Glutamatergic neuron (in vitro differentiated cells): ENCODE measurements at places on chromosomes 12 and 14.

DNA sequence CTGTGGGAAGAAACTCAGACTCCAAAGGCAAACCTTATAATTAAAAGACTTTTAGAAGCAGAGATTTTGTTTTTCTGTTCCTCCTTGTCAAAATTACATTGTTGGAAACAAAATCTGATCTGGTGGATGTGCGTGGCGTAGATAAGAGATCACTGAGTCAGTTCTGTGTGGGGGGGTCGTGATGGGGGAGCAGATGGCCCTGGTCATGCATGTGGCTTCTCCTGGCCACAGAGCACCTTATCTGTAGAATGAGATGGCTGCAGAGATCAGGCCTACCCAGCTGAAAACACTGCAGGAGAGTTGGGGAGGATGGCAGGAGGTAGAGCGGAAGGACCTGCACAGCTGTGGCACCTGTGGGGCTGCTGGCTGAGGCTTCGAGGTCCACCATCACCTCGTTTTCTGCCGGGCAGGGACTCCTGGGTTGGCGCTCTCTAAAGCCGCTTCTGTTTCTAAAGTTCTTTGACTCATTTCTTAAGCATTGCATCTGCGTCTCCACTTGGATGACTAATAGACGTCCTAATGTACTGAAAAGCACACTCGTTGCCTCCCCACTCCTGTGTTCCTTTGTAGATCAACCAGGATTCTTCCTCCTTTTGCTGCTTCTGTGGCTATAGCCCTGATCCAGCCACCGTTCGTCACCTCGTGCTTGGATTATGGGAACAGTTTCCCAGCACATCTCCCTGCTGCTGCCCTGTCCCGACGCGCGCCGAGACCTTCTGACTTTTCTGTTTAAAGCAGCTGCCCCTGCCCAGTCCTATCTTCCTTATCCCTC is 93.4 kb downstream of the TSPAN9 start:
- DNase-seq, result no peak

DNA sequence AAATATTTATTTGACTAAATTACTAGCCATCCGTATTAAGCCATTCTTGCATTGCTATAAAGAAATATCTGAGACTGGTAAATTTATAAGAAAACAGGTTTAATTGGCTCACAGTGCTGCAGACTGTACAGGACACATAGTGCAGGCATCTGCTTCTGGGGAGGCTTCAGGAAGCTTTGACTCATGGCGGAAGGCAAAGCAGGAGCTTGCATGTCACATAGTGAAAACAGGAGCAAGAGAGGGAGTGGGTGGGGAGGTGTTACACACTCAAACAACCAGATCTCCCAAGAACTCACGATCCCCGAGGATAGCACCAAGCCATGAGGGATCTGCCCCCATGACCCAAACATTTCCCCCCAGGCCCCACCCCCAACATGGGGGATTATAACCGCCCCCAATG is 26.7 kb upstream of the RAB21 start:
- no peak for DNase-seq

GRCh38 chr14:104724981-104725771 is 1.1 kb downstream of the ADSS1 start:
- DNase-seq, result peak; percentile 60

DNA sequence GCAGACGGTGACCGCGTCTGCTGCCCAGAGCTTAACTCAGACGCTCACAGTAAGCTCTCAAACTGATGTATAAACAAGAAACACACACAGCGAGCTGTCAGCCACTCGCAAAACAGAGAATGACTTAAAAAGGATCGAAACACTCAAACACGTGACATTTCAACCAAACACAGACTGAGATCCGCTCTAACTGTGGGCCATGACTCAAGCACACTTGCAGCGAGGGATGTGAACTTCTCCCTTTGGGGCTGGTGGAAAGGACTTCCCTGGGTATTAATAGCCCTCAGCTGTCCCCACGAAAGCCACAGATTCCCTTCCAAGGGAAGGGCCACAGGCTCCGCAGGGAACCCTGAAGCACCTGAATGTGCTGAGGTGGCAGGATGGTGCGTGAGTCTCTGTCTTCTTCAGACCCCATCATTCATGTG is 29.1 kb downstream of the CCDC88C start:
- DNase-seq, result no peak

DNA sequence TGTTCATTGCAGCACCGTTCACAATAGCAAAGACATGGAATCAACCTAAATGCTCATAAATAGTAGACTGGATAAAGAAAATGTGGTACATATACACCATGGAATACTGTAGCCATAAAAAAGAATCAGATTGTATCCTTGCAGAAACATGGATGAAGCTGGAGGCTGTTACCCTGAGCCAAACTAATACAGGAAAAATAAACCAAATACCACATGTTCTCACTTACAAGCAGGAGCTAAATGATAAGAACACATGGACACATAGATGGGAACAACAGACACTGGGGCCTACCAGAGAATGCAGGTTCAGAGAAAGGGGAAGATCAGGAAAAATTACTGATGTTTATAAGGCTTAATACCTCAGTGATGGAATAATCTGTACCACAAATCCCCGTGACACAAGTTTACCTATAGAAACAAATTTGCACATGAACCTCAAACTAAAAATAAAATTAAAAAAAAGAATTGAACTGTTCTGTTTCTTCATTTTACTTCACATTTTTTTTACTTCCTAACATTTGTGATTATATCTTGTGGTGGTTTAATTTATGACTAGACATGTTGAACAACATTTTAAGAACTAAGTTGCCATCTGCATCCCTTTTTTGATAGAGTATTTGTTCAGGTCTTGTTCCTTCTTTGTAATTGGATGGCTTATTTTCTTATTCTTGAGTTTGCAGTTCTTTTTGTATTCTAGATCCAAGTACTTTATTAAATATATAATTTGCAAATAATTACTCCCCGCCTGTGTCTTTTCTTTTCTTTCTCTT is 835.2 kb downstream of the FSCB start:
- no peak for DNase-seq

DNA sequence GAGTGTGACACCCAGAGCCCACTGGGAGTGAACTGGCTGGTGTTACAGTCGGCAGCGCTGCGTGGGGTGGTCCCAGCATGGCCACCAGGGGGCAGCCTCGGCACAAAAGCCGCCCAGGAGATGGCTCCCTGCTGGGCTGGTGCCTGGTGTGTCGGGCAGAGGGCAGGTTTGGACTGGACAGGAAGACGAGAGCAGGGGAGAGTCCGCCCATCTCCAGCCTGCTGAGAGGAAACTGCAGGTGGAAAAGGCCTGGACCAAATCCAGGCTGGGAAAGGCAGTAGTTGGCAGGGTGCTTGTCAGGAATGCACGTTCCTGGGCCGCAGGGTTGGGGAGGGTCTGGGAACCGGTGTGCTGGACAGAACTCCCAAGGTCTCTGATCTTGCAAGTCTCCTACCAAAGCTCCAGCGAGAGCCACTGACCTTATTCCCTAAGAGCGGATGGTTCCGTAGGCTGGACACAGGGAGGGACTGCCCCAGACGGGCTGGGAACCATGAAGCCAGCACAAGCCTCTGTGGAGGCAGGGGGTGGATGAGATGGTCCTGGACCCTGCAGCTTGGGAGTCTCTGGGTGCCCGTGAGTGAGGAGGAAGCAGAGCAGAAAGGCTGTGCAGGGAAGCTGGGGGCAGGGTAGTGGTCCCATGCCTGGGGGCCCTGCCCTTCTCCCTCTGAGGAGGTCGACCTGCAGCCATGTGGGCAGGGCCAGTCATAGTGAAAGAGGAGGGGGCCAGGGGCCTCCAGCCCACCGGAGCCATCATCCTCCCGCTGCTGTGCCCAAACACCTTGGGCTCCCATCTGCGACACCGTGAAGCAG is 1.8 kb downstream of the AHNAK2 start:
- peak; percentile 92 for DNase-seq

DNA sequence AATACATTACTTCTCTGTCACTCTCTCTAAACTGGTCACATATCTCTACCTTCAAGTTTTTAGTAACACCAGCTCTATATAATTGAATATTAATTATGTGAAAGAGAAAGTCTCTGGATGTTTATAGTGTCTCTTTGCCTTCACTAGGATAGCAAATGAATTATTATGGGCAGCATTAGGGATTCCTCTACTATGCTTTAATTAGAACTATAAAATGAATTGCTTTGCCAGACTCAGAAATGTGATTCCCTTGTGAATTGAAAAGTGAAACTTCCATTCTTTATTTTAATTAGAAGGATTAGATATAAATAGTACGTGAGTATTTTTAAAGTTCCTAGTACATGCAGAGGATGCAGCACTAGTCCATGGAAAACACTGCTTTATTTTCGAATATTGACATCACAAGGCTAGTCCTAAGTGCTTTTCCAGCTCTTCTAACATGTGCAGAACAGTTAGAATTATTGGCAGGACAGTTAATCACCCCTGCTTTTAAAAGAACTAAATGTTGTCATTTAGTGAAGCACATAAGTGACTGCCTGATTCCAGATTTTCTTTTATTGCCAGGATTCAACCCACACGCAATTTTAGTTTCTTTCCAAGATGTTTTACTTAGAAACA is 23.0 kb upstream of the REP15 start:
- DNase-seq, result no peak

- DNase-seq, result no peak
Observed at GRCh38 chr12:132286912-132287311, 42.5 kb downstream of the GALNT9 start.
